A549 treated with ZK216348 at 1 μM for 4 hours (cell line): ENCODE measurements at places on chromosomes 13 and 19. TPM values are rescaled to one million over a fixed set of nuclear protein-coding genes. Genes with fewer than 3 reads are reported as not detected.

HPN gene
- total RNA-seq = 0.16 TPM in 1 of 5 replicates, not detected in the others

SLC10A2 gene
- not detected in 5 replicates for total RNA-seq

GJB2 gene
- total RNA-seq = 0.53 to 0.84 TPM (median 0.77 TPM) in 5 replicates

ZNF546 gene
- 1.5 to 2.9 TPM (median 2.4 TPM) in 5 replicates for total RNA-seq

TSEN34 gene
- total RNA-seq = 69.8 to 130 TPM (median 119 TPM) in 5 replicates

GIPC3 gene
- total RNA-seq = 0.16 to 0.27 TPM (median 0.19 TPM) in 5 replicates
